Renal cortex interstitium (tissue), 15 donors: ENCODE measurements at places on chromosomes 16 and 17. TPM values are rescaled to one million over a fixed set of nuclear protein-coding genes. Genes with fewer than 3 reads are reported as not detected.

The RAB40C gene
- 14.3 TPM for polyA plus RNA-seq

DNA sequence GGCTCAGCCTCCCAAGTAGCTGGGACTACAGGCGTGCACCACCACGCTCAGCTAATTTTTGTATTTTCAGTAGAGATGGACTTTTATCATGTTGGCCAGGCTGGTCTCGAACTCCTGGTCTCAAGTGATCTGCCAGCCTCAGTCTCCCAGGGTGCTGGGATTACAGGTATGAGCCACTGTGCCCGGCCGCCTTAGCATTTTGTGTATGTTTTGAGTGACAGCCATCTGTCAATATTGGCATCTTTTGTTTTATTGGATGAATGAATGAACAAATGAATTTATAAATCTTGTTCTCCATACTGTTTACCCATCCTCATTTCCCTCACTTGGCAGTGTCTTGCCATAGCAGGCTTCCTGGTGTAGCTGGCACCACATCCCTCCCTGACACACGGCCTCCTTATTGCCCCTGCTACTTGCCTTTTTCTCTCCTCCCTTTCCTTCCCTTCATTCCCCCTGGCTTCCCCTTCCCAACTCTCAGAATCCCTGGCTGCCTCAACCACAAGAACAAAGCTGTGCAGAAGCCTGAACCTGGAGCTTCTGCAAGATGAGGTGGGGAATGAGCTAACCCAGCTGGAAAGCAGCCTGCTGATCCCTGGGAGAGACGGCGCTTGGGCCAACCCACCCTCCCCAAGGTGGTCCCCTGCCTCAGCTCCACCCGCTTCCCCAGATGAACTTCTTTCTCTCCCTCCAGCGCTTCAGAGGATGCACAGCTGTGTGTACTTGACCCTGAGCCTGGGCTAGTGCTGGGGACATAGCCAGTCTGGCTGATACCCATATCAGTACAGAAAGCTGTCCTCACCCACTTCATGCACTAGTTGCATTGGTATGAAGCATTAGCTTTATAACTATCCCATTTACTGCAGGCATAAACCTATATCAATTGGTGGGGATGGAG lies 34.3 kb downstream of the WNT9B start:
- DNase-seq, result no peak

- DNase-seq, result no peak
These were observed 160.9 kb downstream of the SPECC1 start for GRCh38 chr17:20170085-20170484.

GRCh38 chr16:87531418-87531817 lies 38.6 kb upstream of the ZCCHC14 start:
- DNase-seq, result no peak

The MGRN1 gene
- 42.5 TPM for polyA plus RNA-seq

The XAF1 gene
- polyA plus RNA-seq, result 5.5 TPM

GRCh38 chr17:77675411-77675810 lies 283.1 kb upstream of the TNRC6C start:
- no peak for DNase-seq

The SLC13A2 gene
- 16.7 TPM for polyA plus RNA-seq

DNA sequence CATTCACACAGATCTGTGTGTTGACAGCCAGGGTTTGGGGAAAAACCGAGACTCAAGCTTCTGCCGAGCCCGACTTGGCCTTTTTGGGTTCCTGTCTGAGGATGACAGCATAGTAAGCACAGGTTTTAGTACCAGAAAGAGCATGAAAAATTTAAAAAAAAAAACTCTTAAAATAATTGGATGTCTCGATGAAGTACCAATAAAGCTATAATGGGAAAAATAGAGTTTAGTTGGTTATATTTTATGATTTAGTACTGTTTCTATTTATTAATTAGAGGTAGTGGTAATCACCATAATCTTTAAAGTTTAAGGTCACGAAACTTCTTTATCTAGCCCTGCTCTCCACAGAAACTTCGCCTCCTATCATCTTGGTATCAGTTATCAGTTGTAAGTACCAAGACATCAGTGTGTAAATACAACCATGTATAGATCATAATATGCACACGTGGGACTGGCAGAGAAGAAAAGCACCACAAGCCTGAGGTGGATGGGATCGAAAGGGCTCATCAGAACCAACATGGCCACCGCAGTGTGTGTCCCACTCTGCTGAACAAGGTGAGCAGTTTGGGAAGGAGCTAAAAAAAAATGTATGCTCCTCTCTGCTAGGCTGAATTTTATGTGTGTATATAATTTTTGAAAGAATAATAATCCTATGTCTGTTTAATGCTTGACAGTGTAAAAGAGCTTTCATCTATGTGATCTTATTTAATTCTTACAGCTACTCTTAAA lies 14.4 kb upstream of the EEF2K start:
- no peak for DNase-seq
